ENCODE measurements at places on chromosomes 16 and 17.

GRCh38 chr16:16917191-16917785 lies 538.3 kb downstream of the NPIPA7 start:
- DNase-seq = no peak

- DNase-seq = no peak
These were observed 7.1 kb upstream of the BAIAP2 start for GRCh38 chr17:81027591-81028505.

- peak; percentile 44 for DNase-seq
These were observed 25.6 kb downstream of the WIPI1 start for GRCh38 chr17:68431661-68432071.

GRCh38 chr16:55737318-55737717 lies 81.5 kb downstream of the SLC6A2 start:
- DNase-seq = no peak

GRCh38 chr16:52647588-52647987 lies 100.6 kb upstream of the TOX3 start:
- DNase-seq = no peak

- DNase-seq = no peak
These were observed 42.6 kb downstream of the NLRP1 start for GRCh38 chr17:5541610-5542202.

- DNase-seq = no peak
These were observed 25.9 kb downstream of the LPCAT2 start for GRCh38 chr16:55534756-55535155.

GRCh38 chr17:31320241-31320640 lies 1.2 kb downstream of the EVI2A start:
- no peak for DNase-seq

GRCh38 chr16:15694499-15694898 lies 44.5 kb downstream of the NDE1 start:
- no peak for DNase-seq

DNA sequence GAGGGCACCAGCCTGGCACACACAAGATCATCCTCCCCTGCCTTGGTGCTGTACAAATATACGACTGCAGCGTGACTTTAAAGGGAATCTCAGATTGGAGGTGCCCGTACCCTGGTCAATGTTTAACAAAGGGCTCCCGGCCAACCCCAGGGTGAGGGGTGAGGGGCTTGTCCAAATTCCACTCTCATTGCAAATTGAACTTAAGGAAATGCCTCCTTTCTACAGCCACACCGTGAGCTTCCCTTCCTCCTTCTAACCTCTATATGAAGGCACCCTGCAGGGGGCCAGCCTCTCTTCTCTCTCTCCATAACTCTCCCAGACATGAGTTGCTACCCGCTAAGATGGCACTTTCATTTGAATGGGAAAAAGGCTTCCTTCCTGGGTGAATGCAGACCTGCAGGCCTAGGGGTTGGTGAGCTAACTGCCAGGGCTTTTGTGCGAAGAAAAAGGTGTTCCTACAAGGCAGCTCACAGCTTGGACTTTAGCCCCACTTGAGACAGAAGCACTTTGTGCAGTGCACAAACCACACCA lies 76.6 kb downstream of the IRF8 start:
- no peak for DNase-seq

- no peak for DNase-seq
These were observed 64.7 kb downstream of the HELZ start for GRCh38 chr17:67180275-67180674.

DNA sequence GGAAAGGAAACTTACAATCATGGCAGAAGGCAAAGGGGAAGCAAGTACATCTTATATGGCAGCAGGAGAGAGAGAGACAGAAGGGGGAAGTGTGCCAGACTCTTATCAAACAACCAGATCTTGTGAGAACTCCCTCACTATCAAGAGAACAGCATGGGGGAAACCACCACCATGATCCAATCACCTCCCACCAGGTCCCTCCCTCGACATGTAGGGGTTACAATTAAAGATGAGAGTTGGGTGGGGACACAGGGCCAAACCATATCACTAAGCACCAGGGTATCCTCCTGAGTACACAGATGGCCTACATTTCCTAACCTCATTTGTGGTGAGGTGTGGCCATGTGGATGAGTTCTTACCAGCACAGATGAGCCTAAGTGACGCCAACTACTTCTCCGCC lies 348.6 kb upstream of the ZFHX3 start:
- DNase-seq = no peak

GRCh38 chr17:82438401-82439193 lies 12.0 kb downstream of the CYBC1 start:
- DNase-seq = no peak

DNA sequence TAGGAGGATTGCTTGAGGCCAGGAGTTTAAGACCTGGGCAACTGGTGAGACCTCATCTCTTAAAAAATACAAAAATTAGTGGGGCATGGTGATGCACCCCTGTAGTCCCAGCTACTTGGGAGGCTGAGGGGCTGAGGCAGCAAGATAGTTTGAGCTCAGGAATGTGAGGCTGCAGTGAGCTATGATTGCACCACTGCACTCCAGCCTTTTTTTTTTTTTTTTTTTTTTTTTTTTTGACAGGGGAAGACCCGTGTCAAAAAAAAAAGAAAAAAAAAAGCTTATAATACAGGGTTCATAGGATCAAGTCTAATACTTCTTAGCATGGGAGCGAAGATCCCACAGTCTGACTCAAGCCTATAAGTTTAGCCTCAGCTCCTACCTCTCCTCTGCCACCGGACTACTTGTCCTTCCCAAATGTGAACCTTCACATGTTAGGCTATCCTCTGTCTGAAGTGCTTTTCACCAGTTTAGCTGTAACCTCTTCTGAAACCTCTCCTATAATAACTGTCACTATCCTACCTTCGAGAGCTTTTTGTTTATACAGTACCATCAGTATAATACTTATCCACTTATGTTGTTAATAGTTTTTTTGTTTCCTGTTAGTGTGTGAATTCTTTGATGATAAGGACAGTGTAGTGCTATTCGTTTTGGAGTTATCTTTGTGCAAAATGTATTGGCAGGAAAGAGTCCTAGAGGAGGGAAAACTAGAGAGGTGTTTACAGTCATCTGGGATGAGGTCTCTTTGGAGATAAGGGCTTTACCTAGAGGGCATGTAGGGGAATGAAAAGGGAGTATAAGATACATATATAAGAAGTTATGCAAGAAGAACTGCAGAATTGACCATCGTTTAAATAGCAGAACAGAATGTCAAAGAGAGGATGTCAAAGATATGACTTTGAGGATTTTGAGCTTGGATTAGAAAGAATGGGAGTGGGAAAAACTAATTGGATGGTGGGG lies 15.5 kb downstream of the CPD start:
- DNase-seq = no peak

Measured in T-cell (primary cell).